NCI-H1930 (cell line): ENCODE measurements at places on chromosomes 1 and 21.

DNA sequence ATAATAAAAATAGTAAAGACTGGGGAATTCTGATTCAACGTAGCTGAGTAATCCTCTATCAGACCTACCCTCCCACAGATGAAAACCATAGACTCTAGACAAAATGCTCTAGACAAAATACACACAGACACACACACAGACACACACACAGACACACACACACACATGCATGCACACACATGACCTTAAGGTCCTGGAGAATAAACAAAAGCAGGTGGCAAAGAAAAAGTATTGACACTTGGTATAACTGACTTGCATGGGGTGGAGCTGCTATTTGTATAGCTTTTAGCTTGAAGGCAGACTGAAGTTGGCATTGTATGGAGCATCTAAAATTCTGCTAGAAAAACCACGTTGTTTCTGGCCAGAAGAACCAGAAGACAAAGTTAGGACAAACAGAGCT is 29.3 kb downstream of the C1orf141 start:
- no peak for DNase-seq

DNA sequence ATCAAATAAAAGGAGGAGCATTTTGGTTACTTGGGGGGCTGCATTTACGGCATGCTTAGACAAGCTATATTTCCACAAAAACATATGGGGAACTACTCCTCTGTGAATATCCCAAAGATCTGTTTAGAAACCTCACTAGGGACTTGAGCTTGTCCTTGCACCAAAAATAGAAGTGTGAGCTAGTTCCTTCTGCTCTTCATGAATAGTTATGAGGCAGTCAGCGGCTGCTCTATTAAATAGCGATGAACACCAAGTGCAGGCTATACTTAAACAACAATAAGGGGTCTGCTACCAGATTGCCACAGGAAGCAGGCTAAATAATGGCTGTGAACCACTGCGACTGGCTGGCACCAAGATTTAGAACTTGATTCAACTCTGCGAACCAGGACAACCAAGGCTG is 190.1 kb downstream of the PCP4 start:
- no peak for DNase-seq

DNA sequence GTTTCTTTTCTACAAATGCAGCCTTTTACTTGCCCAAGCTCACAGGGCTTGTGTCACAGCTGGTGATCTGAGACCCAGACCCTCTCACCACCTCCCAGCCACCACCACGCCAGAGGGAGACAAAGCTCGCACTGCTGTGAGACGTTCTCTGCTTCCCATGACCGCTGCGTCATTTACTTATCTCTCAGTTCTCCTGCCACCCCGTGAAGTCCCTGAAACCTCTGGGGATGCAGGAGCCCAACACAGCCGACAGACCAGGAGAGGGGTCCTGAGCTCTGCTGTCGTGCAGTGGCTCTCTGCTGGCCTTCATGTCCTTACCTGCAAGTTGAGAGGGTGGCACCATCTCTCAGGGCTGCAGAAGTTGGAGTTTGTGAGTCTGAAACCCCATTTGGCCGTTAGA is 77.7 kb downstream of the SLC16A1 start:
- no peak for DNase-seq

DNA sequence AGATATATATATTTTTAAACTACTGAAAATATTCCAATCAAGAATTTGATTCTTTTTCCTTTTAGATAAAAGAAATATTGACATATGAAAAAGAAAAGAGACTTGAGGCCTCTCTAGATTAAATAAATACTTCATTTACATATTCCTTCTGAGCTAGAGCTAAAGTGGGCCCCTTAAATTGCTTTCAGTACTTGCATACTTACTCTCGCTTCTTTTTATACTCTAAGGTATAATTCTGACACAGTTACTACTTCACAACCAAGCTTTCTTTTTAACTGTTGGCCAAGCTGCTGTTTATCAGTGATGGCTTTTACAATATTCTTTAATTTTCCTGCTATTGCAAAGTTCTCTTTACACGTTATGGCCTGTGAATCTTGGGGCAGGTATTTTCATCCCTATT is 24.6 kb downstream of the EXTL2 start:
- DNase-seq, result no peak

- no peak for DNase-seq
Measured at GRCh38 chr1:243974451-243975292, 76.4 kb upstream of the ZBTB18 start.

- DNase-seq, result no peak
Measured at GRCh38 chr1:67361641-67362040, 54.0 kb downstream of the IL12RB2 start.

GRCh38 chr1:100053727-100054126 is 79.0 kb downstream of the SASS6 start:
- no peak for DNase-seq

DNA sequence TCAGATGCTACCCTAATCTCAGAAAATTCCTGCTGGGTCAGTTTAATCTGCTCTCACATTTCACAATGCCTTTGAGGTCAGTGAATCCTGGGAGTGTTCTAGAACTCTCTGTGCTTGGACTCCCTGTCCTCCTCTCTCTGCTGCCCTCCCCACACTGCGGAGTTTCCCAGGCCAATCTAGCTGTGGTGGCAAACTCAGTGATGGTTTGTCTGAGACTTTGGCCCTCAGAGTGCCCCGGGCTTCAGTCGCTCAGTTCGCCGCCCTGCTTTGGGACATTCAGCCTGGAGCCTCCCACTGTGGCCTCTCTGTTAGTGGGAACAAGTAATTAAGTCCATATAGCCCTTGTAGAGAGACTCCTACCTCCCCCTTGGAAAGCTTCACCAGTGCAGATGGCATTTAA is 7.1 kb downstream of the C1orf226 start:
- no peak for DNase-seq

DNA sequence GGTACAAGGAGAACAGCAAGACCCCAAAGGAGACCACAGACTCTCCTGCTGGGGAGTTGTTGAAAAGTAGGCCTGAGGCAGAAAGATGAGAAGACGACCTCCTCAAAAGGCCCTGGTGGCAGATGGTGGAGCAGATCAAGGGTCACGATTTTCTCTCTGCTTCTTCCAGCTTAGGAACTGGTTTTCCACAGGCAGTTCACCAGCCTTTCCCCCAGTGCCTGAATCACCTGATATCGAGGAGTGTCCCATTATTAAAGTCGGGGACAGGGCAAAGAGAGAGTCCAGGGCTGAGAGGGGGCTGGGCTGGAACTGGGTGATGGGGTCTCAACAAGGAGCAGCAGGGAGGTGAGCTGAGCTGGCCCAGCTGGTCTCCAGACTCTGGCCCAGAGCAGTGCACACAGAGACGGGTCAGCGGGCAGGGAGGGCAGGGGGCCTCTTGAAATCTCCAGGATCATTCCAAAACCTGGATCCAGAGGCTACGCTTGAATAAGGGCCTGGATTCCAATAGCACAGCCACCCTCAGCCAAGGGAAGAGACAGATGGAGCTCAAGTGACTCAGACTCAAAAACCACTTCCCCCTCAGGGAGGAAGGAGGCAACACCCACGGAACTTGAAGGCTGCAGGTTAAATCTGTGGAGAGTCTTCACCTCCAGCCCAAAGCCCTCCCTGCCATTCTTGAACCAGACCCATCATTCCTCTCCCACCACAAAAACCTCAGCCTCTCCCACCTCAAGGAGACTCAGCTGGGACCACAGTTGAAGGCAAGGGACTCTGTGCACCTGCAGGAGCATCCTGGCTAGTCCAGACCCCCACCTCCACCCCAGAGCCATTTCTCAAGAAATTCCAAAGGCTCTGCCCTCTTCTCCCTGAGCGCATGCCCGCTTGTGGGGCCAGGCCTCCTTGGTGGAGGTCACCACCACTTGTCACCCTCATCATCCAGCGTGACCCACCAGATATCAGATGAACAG is at the start of gene S100A5:
TSS of gene S100A5 (minus strand) at position 541 of the 968 bp plus-strand sequence. CDS start 743 bp downstream, outside the sequence.
- no peak for DNase-seq

GRCh38 chr1:65289449-65289848 is 19.9 kb upstream of the DNAJC6 start:
- DNase-seq, result no peak

DNA sequence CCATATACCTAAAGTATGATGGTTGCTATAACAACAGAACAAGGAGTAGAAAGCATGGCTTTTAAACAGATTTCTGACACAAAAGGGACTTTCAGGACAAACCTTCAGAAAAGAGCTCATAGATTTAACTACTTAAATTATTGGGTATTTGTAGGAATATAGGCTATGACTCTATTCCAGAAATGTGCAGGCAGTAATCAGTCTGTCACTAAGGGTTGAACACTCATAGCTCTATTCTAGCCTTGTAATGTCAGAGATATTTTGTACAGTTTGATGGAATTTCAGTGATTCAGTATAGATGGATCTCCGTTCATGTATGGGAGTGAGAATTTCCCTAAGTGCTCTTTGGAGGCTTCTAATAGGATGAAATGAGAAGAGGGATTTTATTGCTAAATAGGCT is 82.8 kb downstream of the EXTL2 start:
- no peak for DNase-seq

GRCh38 chr1:215539803-215540570 is 27.1 kb upstream of the KCTD3 start:
- no peak for DNase-seq

DNA sequence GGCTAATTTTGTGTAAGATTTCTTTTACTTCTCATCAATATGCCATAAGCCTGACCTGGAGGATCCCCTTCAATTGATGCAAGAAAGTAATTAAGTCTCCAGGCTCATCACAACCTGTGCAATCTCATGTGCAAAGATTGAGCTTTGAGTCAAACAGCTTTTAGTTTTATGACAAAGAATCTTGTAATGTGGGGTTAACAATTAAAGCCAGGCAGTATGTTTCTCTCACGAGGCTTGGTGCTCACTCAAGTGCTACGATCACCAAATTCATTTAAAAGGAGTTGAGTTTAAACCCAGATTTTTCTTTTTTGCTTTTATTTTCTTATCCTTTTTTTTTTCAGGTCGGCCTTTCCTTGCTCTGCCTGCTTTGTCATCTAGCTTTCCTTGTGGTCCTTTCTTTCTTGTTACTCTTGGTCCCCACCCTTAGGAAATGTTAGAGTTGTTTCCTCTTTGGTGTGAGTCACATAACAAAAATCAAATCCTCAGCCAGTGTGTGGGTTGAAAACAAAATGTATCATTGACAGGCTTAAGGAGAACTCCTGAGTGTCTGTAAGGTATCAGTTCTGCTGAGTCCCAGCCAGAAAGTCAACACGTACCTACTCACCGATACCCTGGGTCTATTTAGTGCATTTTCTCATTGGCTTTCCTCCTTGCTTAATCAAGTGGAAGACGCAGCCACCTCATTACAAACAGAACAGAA is 1037.2 kb downstream of the ADGRL2 start:
- no peak for DNase-seq

DNA sequence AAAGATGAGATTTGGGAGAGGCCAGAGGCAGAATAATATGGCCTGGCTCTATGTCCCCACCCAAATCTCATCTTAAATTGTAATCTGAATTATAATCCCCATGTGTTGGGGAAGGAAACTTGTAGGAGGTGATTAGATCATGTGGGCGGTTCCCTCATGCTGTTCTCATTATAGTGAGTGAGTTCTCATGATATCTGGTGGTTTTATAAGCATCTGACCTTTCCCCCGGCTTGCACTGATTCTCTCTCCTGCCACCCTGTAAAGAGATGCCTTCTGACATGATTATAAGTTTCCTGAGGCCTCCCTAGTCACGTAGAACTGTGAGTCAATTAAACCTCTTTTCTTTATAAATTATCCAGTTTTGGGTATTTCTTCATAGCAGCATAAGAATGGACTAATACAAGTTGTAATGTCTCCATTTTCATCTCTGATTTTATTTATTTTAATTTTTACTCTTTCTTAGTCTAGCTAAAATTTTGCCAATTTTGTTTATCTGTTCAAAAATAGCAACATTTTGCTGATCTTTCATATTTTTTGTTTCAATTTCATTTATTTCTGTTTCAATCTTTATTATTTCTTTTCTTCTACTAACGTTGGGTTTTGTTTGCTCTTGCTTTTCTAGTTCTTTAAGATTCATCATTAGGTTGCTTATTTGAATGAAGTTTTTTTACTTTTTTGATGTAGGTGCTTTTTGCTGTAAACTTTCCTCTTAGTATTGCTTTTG is 67.0 kb upstream of the ZRANB2 start:
- DNase-seq, result no peak

- no peak for DNase-seq
Measured at GRCh38 chr1:209433649-209434031, 149.9 kb upstream of the CAMK1G start.

DNA sequence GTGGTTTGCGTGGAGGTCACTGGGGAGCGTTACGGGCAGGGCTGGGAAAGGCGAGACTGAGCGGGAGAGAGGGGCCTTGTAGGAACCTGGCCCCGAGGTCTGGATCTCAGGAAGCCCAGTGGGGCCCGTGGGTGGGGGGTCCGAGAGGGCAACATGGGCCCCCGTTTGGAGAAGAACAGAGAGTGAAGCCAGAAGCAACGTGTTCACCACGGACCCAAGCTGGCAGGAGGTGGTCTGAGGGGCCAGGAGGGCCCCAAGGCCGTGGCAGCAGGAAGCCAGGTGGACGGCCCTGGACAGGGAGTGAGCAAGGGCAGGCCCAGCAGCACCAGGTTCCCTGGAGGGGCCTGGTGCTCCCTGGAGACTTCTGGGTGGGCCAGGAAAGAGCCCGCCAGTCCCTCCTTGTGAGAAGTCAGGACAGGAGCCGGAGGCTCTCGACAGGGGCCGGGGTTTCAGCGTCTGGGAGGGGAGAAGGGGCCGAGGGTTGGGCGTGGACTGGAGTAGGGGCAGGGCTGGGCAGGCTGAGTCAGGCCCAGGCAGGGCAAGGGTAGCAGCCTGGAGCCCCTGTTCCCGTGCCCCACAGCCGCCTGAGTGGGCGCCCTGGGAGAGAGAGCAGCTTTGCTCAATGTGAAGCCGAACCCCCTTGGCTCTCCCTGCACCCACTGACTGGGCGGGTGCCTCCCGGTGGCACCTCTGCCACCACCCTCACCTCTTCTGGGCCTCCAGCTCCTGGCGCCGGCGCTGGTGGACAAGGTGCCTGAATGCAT is 33.5 kb downstream of the CFAP74 start:
- no peak for DNase-seq

DNA sequence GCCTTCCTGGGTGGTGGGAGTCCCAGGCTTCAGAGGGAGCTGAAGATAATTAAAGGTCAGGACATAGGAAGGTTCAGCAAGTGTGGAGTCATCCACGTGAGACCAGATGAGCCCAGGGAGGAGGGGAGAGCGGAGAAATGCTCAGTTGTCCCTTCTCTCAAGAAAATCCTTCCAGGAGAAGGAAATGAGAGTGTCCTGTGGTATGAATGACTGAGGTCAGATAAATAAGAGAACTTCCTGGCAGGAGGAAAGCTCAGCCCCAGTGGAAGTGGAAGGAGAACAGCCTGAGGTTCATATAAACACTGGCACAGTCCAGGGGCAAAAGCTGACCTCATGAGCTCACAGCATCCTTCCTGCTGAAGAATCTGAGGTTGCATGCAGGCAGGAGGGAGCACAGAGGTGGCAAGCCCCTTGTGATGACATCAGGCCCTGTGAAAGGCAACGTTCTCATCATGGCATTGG is 97.6 kb downstream of the NAV1 start:
- DNase-seq, result no peak

- DNase-seq, result no peak
Measured at GRCh38 chr1:77280962-77281361, 857 bp upstream of the AK5 start.

- no peak for DNase-seq
Measured at GRCh38 chr1:11488966-11489625, 10.1 kb downstream of the DISP3 start.

GRCh38 chr1:2014741-2015735 is 4.1 kb upstream of the GABRD start:
- no peak for DNase-seq

GRCh38 chr1:43577655-43578542 is 47.2 kb downstream of the PTPRF start:
- no peak for DNase-seq

GRCh38 chr1:98417820-98418219 is 243.7 kb upstream of the SNX7 start:
- no peak for DNase-seq
